NCI-H1417 (cell line): ENCODE measurements at places on chromosomes 1 and 21.

DNA sequence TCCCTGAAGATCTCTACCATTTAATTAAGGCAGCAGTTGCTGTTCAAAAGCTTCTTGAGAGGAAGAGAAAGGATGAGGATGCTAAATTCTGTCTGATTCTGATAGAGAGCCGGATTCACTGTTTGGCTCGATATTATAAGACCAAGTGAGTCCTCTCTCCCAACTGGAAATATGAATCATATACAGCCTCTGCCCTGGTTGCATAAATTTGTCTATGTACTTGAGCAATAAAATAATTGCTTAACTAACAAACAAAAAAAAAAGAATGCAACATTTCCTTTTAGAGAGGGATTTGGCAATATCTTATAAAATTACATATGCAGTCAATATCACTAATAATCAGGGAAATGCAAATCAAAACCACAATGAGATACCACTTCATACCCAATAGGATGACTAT is 26.8 kb downstream of the ALDH9A1 start:
- no peak for DNase-seq

GRCh38 chr1:55536545-55536865 is 321.3 kb upstream of the USP24 start:
- DNase-seq, result no peak

DNA sequence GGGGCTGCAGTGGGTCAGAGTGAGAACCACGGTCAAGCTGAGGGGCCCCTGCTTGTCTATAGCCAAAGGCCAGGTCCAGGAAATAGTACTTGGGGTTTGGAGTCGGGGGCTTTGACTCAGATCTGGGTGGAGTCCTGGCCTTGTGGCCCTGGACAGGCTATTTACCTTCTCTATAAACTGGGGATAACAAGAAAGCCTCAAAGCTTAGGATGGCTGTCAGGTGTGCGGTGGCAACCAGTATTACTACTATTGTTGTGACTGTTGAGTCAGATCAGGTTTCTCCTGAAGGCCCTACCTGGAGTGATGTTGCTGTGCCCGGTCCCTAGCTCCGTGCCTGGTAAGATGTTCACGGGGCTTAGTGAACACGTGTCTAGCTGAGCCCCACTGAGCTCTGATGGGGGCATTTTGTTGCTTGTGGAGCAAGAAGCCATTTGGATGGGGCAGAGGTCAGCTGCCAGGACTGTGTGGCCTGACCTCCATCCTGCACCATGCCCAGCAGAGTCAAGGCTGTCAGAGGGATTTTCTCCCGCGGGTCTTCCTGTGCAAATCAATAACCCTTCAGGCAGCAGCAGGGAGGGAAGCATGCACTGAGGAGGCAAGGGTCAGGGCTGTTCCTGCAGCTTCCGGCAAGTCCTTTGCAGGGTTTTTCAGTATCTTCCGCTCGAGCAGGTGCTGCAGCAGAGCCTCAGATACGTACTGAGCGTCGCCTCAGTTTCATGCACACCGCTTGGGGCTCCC is 170.3 kb downstream of the CAMTA1 start:
- peak; percentile 47 for DNase-seq

DNA sequence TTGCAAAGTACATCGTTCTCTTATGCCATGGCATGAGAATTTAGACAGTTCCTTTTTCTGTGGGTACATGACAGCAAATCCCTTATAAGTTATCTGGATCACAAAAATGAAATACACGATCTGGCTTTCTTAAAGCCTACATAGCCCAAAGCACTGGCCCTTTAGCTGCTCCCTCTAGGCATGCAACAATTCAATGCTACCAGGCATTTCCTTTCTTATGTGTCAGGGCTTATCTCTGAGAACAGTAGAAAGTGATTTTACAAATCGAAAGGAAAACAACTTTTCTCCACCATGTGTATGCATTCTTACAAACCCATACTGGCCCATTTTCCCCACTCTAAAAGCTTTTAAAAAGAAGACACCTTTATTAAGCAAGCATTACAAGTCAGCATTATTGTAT is 139.7 kb downstream of the GRIK1 start:
- no peak for DNase-seq

- no peak for DNase-seq
Observed at GRCh38 chr1:206814716-206815341, 42.5 kb upstream of the IL10 start.

DNA sequence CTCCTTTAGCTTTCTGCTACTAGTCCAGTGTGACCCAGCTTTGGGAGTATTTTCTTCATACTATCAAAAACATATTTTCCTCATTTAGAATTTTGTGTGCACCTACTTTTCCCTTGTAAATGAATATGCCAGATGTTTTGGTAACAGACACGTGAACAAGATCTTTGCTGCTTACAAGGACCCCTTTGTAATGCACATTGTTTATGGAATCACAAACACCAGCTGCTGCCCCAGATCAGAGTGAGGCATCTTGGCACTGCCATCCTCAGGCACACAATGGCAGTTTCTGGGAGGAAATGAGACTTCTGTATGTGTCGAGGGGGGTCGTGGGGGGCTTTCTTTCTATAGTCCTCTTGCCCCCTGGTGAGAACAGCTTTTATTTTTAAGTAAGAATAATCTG is 115.7 kb downstream of the RGL1 start:
- no peak for DNase-seq

DNA sequence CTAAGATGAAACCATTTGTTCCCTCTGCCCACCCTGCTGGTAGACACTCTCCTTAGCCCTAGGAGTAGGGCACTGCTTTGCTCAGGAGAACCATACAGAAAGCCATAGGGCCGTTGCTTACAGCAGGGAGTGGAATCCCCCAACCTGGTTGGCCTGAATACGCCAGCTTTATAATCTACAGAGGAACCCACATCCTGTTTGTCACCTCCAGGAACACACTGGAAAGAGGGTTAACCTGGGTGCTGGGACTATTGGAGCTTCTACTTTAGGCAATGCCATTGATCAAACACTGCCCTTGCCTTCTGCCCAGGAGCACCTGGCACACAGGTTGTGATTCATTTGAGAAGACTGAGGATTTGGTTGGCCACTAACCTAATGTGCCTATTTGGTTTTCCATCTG is 124.8 kb downstream of the TNR start:
- DNase-seq, result no peak

- DNase-seq, result no peak
Observed at GRCh38 chr1:226956942-226957713, 17.0 kb downstream of the COQ8A start.

DNA sequence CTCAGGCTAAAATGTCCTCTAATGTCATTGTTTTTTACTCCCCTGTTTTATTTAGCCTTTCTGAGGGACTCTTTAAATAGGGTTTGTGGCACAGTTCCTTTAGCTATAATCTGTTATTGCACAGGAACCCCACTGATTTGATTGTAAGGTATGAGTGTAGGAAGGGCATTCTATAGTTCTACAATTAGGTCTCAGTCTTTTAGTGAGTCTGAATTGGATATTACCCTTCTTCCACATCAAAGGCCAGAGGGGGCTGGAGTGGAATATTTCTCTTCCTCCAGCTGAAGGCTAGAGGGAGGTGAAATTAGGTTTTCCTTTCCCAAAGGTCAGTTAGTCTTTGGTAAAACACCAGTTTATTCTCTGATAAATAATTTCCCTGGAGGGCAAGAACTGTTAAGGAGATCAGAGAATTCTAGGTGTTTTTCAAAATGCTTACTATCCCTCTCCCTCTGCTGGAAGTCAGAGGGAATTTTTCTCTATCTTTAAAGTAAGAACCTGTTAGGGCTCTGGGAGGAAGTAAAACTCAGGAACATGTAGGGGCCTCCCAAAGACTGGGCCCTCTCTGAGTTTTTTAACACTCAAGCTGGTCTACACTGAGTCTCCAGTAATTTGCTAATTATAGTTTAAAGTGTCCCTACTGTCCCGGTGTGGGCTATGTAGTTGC is 176.3 kb upstream of the ZNHIT6 start:
- DNase-seq, result peak; percentile 8

- DNase-seq, result no peak
Observed at GRCh38 chr1:217026531-217026930, 303.3 kb upstream of the ESRRG start.

GRCh38 chr1:234763367-234763766 is 153.4 kb upstream of the IRF2BP2 start:
- no peak for DNase-seq

- no peak for DNase-seq
Observed at GRCh38 chr1:222613627-222614026, 4.3 kb upstream of the MIA3 start.

GRCh38 chr1:117398957-117399356 is 31.7 kb downstream of the MAN1A2 start:
- DNase-seq, result no peak

- DNase-seq, result no peak
Observed at GRCh38 chr21:31221043-31221442, 123.0 kb downstream of the TIAM1 start.

DNA sequence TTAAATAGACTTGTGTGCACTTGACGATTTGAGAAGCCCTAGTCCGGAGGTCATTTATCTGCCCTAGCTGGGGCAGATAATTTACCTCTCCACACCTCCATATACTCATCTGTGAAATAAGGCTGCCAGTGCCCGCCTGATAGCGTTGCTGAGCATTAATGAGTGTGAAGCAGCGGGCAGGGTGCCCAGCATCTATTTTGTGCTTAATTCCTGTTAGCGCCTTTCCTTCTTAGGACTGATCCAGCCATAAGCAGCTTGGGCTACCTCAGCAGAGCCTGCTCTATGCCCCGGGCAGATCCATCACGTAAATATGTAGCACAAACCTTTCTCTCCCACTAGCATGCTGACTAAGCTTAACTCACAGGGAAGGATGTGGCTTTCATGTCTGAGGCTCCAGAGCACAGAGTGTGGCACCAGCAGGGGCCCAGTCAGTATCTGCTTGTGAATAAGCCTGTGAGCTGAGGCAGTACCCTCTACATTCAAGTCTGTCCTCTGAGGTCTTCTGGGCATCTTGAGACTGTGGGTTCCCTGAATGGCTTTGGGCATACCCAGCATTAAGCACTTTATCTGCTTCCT is 21.5 kb upstream of the RNF187 start:
- DNase-seq, result peak; percentile 36

DNA sequence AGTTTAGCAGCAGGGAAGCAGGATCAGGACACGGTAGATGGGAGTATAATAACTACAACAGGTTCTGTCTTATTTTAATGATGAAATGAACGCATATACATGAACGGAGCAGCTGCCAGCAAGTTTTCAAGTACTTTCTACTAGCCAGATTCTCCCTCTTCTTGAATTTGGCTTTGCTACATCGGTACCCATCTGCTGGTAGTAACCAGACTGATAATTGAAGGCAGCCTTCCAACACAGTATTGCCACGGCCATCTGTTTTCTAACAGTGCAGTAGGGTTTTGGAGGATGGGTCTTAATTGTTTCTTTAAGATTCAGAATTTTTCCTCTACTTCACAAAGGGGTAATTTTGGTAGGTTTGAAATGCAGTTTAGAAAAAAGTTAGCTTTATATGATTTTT is 33.4 kb downstream of the CENPF start:
- DNase-seq, result no peak

DNA sequence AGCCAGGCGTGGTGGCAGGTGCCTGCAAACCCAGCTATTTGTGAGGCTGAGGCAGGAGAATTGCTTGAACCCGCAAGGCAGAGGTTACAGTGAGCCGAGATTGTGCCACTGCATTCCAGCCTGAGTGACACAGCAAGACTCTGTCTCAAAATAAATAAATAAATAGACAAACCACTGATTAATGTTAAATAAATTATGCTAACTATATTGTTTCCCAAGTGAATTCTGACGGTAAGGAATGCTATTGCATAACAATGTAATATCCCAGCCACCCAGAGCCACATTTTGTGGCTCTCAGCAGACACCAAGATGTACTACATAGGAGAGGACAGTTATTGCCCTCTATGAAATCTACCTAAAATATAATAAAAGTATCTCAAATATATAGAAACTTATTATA is 55.4 kb downstream of the LPGAT1 start:
- no peak for DNase-seq

DNA sequence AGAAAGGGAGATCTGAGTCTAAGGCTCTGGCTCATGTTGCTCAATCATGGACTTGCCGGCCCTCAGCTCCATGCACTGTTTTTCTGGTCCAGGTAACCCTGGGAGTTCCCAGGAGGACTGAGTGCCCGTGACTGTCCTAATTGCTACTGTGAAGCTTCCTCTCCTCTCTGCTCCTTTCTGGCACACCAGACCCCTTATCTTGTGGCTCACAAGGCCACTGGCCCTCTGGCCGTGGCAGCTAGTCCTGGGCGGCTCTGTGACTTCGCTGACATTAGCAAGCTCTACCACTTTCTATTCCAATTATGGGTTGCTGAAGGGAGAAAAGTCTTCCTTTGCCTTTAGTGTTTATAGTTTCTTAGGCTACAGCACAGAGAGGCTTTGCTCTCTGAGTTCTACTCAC is 380.2 kb downstream of the RWDD3 start:
- no peak for DNase-seq

- DNase-seq, result no peak
Observed at GRCh38 chr21:36891692-36892091, 74.8 kb downstream of the HLCS start.

GRCh38 chr1:55725378-55725777 is 510.2 kb upstream of the USP24 start:
- DNase-seq, result no peak

- peak; percentile 92 for DNase-seq
Observed at GRCh38 chr1:6473974-6474814, 8.2 kb upstream of the TNFRSF25 start.

- no peak for DNase-seq
Observed at GRCh38 chr21:15422783-15423182, 307.0 kb upstream of the USP25 start.

DNA sequence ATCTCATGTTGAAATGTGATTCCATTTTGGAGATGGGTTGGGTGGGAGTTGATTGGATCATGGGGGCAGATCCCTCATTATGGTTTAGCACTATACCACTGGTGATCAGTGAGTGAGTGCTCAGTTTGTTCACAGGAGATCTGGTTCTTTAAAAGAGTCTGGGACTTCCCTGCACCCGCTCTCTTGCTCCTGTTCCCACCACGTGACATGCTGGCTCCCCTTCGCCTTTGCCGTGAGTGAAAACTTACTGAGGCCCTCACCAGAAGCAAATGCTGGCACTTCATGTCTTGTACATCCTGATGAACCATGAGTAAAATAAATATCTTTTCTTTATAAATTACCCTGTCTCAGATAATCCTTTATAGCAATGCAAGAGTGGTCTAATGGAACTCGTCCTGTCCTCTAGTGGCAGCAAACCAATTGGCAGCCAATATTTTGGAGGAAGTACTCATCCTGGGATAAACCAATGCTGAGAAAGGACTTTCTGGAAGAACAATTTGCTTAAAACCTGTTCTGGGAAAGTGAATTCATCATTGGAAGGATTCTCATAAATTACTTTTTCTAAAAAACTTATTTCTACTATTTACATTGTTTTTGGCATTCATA is 27.8 kb upstream of the CYP4A11 start:
- DNase-seq, result no peak

DNA sequence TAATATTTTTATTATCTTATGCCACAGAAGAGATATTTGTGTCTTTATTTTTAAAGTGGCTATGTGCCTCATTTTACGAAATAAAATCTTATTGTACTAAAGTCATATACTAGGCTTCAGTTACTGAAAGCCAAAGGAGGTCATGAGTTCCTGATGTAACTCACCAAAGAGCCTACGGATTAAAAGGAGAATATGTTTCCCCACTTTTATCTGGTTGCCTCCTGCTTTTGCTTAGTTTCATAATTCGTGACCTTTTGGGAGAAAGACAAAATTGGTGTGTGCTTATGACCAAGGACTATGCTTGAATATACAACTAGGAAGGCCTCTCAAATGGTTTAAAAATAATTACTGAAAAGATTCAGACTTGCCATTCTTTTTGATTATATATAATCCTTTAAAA is 18.2 kb upstream of the AHCTF1 start:
- no peak for DNase-seq

- DNase-seq, result no peak
Observed at GRCh38 chr1:177615251-177615650, 354.6 kb downstream of the SEC16B start.
